Activated CD8-positive, alpha-beta memory T cell treated with anti-CD3 and anti-CD28 coated beads for 4 hours (primary cell): ENCODE measurements at places on chromosomes 4 and X.

- DNase-seq, result no peak
Observed at GRCh38 chr4:76535603-76536372, 100.8 kb downstream of the SHROOM3 start.

GRCh38 chrX:139784807-139785206 is 76.8 kb upstream of the MCF2 start:
- no peak for DNase-seq

DNA sequence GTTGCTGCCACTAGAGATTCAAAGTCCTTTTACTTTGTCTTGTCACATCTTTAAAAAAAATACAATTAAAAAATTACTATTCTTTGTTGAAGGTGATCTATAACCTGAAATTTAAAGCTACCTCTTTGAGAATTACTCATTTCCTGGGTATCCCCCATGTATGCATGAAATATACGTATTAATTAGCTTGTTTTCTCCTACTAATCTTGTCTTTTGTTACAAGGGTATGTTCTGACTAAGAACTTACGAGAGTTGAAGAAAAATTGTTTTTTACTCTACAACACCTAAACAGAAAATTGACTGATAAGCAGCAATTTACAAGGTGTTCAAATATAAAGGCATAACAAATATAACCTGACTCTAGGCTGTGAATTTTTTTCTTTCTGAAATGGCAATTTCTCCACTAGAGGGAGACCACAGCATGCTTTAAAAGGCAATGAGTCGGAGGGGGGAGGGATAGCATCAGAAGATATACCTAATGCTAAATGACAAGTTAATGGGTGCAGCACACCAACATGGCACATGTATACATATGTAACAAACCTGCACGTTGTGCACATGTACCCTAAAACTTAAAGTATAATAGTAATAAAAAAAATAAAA is 249.6 kb downstream of the OPHN1 start:
- DNase-seq, result no peak

DNA sequence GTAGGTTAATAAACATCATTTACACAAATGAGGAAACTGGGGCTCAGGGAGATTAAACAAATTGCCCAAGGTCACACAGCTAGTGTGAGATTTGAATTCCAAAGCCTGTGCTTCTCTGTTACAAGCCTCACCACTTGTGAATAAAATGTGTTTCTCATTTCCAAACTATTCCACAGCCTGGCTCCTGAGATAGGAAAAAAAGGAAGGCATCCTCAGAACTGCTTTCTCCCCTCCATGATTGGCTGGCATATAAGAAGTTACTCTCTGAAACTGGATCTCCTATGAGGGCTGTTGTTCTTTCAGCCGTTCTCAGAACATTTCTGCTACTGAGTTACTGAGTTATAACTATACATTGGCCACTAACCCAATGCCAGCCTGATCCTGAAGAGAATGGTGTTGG is 237.9 kb downstream of the MAML3 start:
- no peak for DNase-seq

DNA sequence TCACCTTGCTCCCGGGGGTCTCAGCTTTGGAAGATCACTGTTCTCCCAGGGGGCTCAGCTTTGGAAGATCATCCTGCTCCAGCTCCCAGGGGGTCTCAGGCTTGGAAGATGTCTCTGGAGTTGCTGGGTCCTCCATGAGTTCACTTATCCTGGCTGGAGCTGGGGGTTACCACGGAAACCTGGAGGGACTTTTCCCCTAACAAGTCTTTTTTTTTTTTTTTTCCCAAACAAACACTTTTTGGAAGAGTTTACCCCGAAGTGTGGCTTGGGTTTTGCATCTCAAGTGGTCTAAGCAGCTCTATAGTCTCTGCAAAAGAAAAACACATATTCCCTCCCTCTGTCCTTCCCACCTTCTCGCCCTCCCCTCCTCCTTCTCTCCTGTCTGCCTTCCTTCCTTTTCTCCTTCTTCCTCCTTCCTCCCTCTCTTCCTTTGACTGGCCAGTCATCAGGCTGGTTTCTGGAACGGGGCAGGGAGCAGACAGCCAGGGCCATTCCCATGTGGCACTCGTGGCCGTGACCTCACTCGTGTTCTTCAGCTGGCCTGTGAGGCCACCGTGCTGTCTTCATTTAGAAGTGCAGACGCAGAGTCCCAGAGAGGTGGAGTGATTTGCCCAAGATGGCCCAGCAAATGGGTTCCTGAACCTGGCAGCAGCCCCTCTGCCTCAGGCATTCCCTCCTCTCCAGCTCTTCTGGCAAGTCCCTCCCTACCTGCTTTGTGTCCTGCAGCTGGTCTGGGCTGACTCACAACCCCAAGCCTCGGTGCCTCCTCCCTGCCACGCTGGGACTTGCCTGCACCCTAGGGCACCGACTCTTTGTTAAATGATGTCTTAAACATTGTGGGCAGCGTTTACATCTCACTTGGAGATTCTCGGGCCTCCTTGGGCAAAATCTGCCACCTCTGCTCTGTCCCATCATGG is 25.9 kb upstream of the HMX1 start:
- DNase-seq, result no peak

GRCh38 chr4:55018521-55018920 is 106.9 kb downstream of the KDR start:
- DNase-seq, result no peak

GRCh38 chr4:74258963-74259362 is 49.3 kb upstream of the EPGN start:
- no peak for DNase-seq

DNA sequence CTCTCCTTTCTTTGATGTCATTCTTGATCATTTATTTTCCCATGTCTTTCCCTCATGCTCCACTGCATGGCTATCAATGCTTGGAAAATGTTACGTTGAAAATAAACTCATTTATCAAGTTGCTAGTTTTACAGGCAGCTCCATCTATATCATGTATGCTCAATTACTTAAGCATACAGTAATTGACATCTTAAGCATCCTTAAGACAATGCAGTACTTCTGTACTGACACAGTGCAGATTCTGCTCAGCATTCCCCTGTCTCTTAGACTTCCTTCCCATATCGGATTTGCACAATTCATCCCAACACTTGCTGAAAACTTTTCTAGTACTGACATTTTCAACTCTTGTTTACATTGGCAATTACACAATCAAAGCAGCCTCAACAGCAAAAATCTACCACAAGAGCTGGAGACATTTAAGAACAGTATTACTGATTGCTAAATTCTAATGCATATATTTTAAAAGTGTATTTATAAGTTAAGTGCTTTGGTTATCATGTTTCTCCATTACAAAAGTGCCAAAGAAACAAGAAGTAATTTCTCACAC is 165.6 kb downstream of the ATP10D start:
- DNase-seq, result no peak
